Stimulated activated CD8-positive, alpha-beta memory T cell treated with anti-CD3 and anti-CD28 coated beads, Interleukin-7, amount 100 ng/mL, for 1 hour (primary cell): ENCODE measurements at places on chromosomes 7 and 10.
A peak's percentile ranks its signal among the peaks of the same experiment; 100 is the strongest.

- DNase-seq = no peak
Observed at GRCh38 chr7:106779877-106780276, 85.2 kb upstream of the PIK3CG start.

DNA sequence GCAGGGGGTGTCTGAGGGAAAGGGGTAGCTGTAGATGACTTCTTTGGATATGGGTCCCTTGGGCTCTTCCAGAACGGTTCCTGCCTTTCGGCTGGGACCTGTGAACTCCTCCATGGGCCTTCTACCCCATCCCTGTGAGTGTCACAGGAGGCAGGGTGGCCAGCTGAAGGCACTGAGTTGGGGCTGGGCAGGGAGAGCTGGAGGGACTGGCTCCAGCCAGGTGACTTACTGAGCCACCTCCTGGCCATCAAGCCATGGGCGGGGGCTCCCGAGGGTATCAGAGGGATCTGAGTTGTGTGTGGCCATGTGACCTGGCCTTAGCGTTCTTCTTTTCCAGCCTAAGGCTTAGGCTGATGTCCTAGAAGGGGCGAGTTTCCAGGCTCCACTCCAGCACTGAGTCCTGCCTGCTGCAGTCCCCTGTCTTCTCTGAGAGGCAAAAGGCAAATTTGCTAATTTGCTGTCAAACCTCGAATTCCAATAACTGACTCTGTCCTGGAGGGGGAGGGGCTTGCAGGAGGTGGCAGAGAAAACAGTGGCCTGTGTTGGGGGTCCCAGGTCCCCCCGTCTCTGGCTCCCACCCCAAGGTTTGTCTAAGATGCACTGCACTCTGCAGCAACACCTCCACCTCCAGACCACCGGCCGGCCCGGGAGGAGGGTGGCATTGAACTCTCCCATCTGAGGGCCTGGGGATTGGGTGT lies 27.2 kb downstream of the ADCYAP1R1 start:
- DNase-seq = no peak

GRCh38 chr7:90655566-90655965 lies 59.4 kb downstream of the CDK14 start:
- DNase-seq = no peak

GRCh38 chr7:55117286-55117685 lies 98.5 kb downstream of the EGFR start:
- no peak for DNase-seq

DNA sequence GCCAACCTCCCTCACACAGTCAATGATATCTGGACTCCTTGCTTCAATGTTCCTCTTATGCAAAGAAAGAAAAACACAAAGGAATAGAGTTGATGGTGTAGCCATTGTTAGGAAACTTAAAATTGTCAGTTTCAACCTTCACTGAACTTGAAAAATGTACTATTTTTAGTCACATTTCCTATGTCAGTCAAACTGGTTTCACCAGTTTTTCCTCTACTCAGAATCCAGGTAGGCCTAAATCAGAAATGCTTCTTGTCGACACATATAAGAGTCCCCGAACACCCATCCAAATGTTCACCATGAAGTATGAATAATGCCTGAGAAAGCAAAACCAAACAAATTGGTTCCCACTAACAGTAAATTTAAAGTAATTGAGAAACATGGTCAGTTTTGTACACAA lies 42.4 kb upstream of the ZMYND11 start:
- no peak for DNase-seq

- no peak for DNase-seq
Observed at GRCh38 chr7:75533926-75534325, 41.8 kb downstream of the SPDYE5 start.

DNA sequence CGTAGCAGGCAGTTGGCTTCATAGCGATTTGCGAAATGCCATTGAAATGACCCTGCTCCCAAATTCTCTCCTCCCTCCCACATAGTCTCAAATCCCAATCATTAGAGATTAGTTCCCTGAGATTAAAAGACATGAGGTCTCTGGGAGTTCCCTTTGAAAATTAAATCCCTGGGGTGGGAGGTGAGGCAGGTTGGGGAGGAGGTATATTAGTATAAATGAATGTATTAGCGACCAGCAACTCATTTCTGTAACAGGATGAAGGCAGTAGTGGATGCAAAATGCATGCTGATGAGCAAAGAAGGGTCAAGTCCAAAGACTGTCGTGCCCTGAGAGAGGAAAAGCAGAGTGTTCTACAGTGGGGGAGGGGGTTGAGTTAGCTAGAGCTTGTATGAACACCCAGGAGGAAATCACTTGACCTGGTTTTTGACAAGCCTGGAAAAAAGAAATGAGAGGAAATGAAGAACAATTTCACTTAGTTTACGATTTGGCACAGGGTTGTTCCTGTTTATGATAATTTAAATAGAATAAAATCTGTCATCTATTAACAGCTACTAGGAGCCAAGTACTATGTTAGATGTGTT lies 79.6 kb upstream of the MTPN start:
- no peak for DNase-seq

DNA sequence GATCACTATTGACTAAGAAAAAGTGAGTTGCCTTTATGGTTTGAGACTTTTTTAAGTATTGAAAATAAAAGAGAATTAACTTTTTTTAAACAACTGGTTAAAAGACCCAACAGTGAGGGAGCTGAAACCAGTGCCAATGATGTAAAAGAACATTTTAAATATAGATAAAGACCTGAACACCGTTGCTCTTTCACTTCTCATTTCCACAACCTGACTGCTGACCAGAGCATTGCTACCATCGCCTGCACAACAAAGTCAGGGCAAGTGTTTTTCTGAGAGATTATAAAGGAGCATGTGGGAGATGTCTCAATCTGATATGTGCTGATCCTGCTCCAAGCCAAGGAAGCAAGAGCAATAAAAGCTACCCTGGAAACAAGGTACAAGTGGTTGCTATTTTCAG lies 34.7 kb downstream of the IMMP2L start:
- no peak for DNase-seq

- peak; percentile 63 for DNase-seq
Observed at GRCh38 chr7:130912862-130913638, 179.0 kb upstream of the KLF14 start.

DNA sequence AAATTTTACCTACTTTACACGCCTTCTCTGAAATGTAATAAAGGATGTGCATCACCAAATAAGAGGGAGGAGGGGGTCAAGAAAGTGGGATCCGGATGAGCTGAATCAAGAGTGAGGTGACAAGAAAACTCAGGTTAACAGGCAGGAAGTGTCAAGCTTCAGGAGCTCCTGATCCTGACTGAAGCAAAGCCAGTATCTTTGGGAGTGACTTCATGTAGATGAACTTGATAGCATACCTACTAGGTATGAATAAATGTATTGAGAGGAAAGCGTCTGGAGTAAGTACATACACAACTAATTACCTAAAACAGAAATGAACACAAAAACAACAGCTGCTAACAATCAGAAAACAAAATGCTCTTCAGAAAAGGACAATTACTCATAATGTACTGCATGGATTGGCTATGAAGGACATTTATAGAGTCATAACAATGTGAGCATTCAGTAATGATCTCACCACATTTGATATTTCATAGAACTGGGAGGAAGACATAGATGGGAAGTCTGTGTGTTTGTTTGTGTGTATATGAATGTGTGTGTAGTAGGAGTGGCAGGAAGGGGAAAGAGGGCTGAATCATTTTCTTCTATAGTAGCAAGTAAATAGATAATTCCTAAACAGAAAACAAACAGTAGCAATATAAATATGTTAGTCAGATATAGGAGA lies 29.4 kb downstream of the PRKG1 start:
- DNase-seq = no peak

- no peak for DNase-seq
Observed at GRCh38 chr7:98467570-98468312, 66.9 kb upstream of the BAIAP2L1 start.

GRCh38 chr7:4807598-4808016 lies 32.2 kb downstream of the AP5Z1 start:
- DNase-seq = no peak

- DNase-seq = peak; percentile 18
Observed at GRCh38 chr7:150876817-150877526, 24.7 kb downstream of the AOC1 start.

DNA sequence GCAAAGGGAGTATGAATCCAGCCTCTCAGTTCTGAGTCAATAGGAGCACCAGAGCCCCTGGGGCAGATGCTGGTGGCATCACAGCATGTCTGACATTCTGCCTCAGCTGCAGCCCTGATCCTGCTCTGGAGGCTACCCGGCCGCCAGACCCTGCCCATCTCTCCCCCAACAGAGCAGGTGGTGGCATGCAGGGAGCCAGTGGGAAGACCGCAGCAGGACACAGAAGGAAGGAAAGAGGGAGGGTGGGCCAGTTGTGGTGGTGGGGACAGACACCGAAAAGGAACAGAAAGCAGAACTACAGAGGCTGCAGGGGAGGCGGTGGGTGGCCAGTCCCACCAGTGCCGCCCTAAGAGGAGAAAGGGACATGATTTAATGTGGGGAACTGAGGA lies 35.3 kb downstream of the BLNK start:
- DNase-seq = no peak

DNA sequence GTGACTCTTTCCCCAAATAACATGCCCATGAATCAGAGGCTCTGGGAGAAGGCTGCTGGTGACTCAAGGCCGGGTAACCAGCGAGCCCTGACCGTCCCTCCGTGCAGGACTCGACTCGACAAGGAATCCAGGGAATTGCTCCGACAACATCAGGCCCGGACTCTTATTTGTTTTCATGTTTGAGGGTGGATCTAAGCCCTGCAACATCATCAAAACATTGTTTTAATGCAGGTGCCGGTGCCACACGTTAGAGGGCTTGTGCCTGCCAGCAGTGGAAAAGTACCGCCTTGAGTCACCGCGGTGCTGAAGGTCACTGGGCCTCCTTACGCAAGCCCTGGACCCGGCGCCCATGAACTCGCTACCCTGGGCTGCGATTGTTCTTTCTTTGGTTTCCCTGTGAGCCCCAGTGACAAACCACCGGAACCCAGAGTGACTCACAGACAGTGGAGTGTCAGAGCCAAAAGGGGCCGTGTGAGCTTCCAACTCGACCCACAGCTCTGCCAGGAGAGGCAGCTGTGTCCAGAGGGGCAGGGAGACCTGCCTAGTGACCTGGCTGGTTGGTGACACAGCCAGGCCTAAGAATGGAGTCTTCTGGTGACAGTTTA lies 139.4 kb upstream of the SHH start:
- no peak for DNase-seq

DNA sequence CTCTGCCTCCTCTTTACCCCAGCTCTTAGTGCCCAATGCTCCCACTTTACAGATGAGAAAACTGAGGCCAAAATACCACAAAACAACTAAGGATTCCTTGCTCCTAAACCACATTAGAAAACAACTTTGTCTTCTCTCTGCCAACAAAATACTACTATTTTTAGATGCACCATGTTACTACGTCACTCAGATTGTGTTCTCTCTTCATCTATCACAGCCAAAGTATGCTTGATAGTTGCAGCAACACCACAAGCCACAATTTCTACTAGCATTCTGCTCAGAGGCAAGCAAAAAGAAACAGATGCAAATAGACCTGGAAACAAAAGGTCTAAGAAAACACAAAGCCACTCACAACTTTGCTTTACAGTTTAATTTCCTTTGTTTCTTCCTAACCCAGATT lies 3.3 kb upstream of the PDE1C start:
- DNase-seq = no peak

GRCh38 chr7:150975536-150976319 lies 2.4 kb downstream of the KCNH2 start:
- no peak for DNase-seq

GRCh38 chr7:3282457-3282856 lies 18.6 kb upstream of the SDK1 start:
- no peak for DNase-seq

GRCh38 chr7:11846361-11846955 lies 14.5 kb upstream of the THSD7A start:
- DNase-seq = no peak
